ENCODE measurements at places on chromosomes 3 and 15.

- DNase-seq, result peak; percentile 11
Measured at GRCh38 chr3:20648921-20649381, 462.9 kb upstream of the SGO1 start.

DNA sequence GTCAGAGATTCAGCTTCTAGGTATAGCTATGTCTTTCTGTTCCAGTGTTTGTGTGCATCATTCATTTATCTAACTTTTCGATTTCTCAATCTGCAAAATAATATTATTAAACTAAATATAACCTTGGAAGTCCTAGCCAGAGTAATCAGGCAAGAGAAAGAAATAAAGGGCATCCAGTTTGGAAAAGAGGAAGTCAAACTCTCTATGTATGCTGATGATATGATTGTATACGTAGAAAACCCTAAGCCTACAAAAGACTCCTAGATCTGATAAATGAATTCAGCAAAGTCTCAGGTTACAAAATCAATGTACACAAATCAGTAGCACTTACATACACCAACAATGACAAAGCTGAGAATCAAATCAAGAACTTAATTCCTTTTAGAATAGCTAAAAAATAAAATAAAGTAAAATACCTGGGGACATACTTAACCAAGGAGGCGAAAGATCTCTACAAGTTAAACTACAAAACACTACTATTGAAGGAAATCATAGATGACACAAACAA lies 718.2 kb downstream of the NTRK3 start:
- no peak for DNase-seq

DNA sequence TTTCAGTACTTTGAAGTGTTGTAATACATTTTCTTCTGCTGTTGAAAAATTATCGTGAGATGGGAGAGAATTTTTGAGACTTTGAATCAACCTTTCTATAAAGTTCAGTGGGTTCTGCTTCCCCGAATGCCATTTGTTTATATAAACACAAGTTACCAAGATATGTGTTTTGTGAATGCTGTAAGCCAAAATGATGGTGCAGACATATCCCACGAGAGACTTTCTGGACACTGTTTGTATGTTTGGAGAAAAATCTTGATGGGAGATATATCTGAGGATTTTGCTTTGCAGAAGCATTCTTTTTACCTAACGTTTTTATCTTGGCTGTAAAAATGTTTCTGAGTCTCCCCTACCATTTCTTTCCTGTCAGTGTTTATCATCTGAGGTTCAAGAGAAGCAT lies 526.6 kb upstream of the ZNF717 start:
- DNase-seq, result no peak

DNA sequence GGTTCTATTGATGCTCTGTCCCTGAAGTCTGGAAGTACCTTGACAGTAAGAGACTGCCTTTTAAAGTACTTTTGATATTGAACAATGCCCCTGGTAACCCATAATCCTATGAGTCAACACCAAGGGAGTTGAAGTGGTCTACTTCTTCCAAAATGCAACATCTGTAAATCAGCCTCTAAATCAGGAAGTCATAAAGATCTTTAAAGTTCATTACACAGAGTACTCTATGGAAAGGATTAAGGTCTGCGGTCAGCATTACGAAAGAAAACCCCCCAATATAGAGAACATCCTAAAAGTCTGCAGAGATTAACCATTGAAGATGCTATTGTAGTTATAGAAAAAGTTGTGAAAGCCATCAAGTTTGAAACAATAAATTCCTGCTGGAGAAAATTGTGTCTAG lies 52.7 kb upstream of the CMC1 start:
- DNase-seq, result no peak

DNA sequence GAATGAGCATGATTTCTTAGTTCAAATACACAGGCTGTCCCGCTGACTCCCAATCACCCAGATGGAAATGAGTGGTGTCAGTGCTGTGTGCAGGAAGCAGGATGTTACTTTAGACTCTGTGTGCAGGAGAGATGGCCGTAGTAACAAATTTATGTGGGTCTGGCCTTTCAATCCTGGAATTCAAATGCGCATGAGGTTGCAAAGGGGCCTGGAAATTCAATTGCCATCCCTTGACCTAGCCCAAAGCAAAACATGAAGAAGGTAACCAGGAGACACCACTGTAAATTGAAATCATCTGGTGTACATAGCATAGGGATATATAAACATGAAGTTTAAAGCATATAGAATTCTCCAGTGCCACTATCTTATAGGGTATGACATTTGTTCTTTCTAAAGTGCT lies 33.2 kb downstream of the GREM1 start:
- DNase-seq, result peak; percentile 13

DNA sequence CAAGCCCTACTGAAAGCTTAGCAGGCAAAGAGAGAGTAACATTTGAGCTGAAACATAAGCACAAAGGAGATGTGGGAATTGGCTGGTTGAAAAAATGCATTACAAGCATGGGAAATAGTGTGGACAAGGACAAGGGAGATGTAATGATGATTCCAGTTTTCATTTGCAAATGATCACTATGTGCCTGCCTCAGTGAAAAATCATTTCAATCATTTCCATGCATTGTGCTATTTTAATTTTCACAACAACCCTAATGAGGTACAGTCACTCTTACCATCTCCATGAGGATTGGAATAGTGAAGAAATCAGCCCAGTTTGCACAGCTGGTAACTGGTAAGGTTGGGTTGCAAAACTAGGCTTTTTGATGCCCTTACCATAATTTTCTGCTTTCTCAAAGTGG lies 123.2 kb downstream of the ARNT2 start:
- DNase-seq, result no peak

- no peak for DNase-seq
Measured at GRCh38 chr3:65485826-65486469, 552.8 kb downstream of the MAGI1 start.

DNA sequence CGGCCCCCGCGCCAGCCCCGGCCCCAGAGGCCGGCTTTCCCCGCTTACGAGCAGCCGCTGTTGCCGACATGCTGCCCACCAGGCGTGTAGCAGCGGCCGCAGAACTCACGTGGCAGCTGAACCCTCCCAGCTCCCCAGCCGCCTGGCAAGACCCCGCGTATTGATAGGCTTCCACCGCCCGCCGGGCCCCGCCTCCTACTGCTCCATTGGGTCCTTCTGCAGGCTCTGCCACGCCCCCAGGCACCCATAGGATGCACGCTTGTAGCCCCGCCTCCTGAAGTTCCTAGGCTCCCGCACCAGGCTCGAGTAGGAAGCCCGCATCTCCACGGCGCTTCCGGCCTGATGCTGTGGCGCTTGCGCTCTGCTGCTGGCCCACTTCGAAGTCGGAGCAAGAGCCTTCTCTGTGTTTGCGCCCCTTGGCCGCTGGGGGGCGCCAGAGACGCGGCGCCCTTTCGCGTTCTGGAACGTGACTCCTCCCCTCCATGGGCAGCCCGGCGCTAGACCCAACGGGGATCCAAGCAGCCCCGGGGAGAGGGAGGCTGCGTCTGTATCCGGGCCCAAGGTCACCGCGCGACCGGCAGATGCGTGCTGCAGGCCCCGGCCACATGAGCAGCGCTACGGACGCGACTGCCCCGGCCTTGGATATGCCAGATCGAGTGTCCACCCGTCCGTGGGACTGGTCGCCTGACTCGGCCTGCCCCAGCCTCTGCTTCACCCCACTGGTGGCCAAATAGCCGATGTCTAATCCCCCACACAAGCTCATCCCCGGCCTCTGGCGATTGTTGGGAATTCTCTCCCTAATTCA lies at the start of the genes PARP3 and RRP9:
Gene PARP3, plus strand, starts transcription at position 566 of the 805 bp plus-strand sequence. CDS start 993 bp downstream, outside the sequence.
Gene RRP9, minus strand, starts transcription at position 107 of the 805 bp plus-strand sequence. Its CDS starts 37 bp downstream, at position 70.
- DNase-seq, result peak; percentile 99

GRCh38 chr3:171269542-171269941 lies 190.7 kb downstream of the TNIK start:
- DNase-seq, result no peak

DNA sequence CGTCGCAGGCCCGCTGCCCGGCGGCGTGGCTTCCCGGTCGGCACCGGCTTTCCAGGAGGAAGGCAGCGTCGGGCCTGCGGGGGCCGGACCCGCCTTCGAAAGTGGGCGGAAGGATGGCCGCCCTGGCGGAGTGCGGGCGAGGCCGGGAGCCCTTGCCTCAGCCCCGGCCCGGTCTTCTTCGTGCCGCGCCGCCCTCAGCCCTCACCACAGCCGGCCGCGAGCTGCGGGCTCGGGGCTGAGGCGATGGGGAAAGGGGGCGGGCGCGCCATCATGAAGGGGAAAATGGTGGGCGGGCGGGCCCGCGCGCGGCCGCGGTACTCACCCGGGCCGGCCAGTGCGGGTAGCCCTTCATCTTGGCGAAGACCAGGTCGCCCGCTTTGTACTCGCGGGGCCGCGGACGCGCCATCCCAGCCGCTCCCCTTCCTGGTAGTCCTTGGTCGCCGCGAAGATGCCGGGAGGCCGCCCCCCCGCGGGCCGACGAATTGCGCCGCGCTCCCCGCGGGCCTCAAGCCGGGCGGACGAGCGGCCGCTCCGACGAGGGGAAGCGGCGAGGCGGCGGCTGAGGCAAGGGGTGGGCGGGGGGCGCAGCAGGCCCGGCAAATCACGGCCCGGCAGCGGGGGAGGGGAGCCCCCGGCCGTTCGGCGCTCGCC lies 489 bp downstream of the HDGFL3 start:
- peak; percentile 71 for DNase-seq

DNA sequence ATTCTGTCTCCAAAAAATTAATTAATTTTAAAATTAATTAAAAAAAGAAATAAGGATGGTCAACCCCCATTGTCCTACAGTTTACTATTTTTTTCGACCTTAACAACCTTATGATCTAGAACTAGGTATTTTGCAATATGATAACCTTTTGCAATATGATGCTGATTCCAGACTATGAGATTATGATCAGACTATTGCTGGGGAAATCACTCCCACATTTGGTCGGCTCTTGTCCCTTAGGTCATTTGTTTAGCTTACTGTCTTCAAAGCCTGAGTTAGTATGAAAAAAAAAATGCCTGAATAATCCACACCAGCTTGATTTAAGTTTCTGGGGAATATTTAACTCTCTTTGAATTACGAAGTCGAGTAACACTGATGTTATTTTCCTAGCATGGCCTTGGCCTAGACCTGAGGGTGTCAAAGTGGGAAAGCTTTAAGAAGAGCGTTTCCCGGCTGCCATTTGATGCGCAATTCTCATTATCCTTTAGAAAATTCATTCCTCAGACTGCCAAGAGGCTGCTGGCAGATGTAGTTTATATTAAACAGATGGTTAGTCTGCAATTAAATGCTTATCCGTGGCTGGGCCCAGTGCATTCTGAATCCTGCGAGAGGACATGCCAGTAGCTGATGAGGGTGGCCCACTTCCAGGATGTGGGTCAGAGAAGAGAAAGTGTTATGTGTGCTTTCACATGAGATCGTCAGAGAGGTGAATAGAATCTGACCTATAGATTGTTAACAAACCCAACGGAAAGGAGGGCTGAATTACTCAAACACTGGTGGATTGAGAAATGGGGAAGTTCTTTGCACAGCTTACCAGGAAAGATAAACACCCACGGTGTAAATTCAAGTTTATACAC lies 496.0 kb upstream of the THBS1 start:
- DNase-seq, result no peak

- no peak for DNase-seq
Measured at GRCh38 chr3:124353691-124354090, 361.8 kb upstream of the ROPN1 start.

DNA sequence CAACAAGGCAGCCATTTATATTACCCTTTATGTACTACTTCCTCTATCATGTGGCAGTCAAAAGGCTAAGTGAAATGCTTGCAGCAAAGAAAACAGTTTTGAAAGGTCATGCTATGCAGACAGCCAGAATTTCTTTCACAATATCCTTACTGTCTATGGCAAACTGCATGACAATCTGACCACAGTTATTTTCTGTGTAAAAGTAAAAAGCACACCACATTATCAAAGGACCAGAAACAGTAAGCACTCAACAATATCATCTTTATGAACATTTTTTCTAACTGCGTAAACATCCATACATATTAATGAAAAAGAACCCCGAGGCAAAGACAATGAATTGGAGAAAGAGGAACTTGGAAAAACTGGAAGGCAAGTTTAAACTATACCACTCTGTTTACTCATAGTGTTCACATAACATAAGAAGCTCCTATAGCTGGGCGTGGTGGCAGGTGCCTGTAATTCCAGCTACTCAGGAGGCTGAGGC lies 47.9 kb downstream of the PIK3CB start:
- no peak for DNase-seq

DNA sequence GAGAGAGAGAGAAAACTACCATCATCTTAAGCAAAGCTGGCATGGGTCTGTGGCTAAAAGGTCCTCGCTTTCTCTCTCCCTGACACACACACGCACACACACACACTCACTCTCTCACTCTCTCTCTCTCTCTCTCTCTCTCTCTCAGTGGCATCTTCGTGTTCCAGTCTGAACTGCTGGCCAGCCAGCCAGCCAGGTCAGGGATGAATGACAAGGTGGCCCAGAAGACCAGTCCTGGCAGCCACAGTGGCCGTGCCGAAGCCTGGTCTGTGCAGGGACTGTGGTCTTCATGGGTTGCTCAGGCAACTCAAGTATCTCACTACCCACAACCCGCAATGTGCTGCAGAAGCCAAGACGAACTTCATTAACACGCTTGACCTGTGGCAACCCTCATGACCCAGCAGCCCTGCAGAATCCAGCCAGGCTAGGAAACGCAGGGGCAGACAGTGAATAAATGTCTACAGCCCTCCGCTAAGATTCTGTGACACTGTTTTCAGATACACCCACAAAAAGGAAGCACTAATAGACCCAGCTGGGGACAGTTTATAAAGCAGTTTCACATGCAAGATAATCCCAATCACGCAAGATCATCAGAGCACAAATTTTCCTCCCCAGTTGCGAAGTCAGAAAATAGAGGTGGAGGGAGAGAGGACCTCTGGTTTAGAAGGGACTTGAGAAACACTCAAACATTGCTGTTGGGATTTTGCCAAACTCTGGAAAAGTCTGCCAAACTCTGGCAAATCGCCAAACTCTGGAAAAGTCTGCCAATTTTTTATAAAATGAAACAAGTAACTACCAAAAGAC lies 66.4 kb downstream of the XXYLT1 start:
- DNase-seq, result peak; percentile 75

DNA sequence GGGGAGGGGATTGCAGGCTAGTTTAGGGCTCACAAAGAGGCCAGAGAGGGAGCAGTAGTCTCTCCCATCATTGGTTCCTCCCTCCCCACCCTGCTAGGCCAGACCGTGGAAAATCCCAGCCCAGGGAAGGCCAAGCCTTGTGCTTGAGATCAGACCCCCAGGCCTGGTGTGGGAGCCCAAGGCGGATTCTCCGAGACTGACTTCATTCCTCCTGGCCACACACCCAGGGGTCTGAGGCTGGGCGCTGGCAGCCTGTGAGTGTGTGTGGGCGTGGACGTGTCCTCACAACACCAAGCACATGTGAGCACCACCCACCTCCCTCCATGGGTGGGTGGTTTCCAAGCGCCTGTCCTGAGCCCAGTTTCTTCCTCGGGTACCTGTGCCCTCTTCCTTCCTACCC lies 4.1 kb downstream of the LOXL1 start:
- no peak for DNase-seq

DNA sequence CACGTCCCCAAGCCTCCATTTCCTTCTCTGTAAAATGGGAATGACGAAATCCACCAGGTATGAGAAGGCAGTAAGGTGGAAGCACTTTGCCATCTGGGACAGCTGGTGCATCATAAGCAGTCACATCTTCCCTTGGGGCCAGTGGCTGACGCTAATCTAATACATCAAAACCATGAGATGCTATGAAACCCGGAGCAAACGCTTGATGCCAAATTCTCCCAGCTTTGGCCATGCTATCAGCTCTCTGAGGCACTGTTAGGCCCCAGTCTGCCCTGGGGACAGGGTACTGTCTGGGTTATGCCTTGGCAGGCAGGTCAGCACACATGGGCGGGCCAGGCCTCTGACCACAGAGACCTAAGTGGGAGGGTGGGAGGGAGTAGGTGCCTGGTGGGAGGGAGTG lies 66.1 kb downstream of the ADAMTS17 start:
- no peak for DNase-seq
